ENCODE measurements at places on chromosomes 5 and 9.
A peak's percentile ranks its signal among the peaks of the same experiment; 100 is the strongest.

DNA sequence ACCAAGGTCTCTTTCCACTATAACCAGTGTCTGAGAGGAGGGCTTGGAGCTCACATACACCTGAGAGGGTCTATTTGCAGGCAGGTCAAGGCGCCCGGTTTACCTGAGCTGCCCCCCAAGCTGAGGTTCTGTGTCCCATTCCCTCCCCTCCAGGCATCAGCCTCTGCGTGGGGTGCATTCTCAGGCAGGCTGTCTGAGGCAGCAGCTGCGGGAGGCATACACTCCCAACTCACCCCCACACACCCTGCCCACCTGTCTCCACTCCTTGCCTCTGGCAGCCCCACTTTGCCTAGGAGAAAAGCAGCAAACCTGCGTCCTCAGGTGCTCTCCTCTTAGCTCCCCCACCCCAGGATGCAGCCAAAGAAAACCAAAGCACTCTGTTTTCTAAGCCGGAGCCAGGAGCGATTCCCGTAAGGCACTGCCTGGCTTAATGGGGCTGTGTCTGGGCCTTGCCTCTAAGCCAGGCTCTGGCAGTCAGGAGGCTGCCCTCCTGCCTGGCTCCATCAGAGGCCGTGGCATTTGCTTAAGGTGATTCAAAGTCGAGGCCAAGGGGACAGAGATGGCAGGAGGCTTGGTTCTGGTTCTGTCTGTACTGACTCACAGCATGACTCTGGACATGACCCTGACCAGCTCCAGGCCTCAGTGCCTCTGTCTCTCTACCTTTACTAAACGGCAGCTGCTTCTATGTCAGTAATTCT, 139.2 kb upstream of the TRIM32 start:
- no peak for DNase-seq

GRCh38 chr5:91830361-91830953, 447.3 kb upstream of the ARRDC3 start:
- DNase-seq, result no peak

DNA sequence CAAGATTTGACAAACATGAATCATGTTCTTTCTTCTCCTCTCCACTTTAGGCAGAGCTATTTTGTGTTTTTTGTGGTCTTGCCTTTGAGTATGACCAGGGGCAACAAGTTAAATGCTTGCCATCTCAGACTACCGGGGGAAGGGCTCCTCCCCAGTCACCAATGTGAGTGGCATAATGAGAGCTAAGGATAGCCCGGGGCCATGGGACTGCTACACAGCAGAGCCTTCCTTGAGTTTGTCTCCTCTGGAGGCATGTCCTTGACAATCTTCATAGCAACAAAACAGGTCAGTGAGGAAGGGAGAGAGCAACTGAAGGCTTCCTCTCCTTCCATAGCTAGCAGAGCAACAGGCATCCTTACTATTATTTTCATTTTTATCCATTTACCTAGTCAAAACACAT, 299.3 kb downstream of the ENC1 start:
- no peak for DNase-seq

DNA sequence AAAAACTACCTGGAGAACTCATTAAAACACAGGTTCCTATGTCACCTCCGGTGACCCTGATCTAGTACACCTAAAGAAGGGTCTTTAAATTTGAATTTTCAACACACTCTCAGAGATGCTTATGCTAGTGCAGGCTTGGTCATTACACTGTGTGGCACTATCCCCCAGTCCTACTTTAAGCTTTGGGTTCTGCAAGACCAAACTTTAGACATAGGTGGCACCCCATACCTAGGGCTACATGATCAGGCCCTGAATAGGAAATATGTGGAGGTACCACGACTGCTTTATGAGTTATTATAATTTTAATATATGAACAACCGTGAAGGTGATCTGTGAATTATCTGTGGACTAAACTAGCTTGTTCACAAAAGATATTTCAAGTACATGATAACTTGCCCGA, 201.3 kb upstream of the OR13F1 start:
- no peak for DNase-seq

DNA sequence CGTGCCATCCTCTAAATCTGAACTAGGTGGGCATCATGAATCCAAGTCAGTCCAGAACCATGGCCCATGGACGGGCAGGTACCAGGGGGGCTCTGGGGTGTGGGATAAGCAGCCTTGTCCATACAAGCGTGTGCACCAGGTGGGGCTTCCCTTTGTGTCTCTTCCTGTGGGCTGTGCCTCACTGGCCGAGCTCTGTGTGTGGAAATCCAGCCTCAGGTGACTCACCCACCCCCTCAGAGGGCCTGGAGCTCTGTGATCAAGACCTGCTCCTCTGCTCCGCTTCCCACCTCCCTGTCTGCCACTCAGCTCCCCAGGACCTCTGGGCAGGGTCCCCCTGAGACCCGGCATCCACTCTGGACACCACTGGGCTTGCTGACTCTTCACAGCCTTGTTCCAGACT, 33.0 kb downstream of the GADD45G start:
- DNase-seq, result no peak

GRCh38 chr5:72294473-72294872, 25.6 kb downstream of the MRPS27 start:
- DNase-seq, result no peak

GRCh38 chr5:41277476-41278245, 64.3 kb upstream of the C6 start:
- DNase-seq, result no peak

DNA sequence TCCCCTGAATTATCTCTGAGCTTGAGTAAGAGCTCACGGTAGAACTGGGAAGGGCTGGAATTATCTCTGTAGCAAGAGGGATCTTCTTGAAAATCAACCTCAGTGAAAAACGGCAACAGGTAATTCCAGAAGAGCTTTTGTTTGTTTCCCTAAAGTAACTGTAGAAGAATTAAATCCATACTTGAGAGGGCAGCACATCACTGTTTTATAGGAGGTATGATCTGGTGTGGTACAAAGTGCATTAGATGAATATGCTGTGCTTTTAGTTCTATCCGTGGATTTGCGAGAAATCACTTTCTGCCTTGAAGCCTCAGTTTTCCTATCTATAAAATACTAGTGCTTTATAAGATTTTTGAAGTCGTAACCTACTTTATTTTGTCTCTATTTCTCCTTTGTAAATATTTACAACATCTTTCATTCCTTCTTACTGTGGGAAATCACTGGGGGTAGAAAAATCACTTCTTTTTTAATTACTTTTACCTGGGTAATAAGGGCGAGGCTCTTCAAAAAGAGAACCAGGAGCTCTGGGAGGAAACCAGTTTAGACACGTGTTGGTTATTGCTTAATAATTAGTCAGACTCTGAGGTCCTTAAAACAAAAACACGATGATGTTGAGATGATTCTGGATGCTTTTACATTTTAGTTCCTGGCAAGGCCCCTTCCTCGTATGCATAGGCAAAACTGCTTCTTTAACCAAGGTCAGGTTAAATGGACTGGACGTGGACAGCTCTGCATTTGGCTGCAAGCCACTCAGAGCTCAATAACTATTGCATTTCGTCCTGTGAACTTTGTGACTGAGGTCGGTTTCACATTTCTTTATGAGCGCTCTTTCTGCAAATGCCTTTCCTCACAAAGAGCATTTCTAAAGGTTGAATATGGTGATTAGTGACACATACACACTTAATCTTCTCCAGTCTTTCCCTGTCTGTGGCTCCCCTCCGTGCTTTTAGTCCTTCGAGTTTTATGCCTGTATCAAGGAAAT, 376.1 kb downstream of the BRINP1 start:
- no peak for DNase-seq

- no peak for DNase-seq
These were observed 106.8 kb upstream of the PTGER4 start for GRCh38 chr5:40572937-40573336.

DNA sequence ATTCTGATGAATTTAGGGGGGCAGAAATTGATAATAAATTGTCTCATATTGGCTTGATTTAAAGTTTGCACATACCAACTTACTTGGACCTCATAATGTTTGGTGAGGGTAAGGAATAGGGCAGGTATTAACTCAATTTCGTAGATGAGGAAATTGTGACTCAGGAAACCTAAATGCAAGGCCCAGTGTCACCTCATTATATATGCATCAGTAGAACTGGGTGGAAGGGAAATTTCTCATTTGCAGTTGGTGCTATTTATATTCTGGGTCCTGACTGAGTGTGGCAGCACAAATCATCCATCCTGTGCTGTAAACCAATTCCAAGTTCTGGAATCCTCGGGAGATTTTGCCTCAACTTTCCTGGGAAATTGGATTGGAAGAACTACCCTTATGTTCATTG, 103.0 kb downstream of the SPATA31D1 start:
- peak; percentile 9 for DNase-seq

GRCh38 chr5:93428868-93429267, 152.2 kb downstream of the NR2F1-AS1 start:
- DNase-seq, result no peak

GRCh38 chr9:68536876-68537615, 3.6 kb downstream of the TMEM252 start:
- DNase-seq, result no peak

DNA sequence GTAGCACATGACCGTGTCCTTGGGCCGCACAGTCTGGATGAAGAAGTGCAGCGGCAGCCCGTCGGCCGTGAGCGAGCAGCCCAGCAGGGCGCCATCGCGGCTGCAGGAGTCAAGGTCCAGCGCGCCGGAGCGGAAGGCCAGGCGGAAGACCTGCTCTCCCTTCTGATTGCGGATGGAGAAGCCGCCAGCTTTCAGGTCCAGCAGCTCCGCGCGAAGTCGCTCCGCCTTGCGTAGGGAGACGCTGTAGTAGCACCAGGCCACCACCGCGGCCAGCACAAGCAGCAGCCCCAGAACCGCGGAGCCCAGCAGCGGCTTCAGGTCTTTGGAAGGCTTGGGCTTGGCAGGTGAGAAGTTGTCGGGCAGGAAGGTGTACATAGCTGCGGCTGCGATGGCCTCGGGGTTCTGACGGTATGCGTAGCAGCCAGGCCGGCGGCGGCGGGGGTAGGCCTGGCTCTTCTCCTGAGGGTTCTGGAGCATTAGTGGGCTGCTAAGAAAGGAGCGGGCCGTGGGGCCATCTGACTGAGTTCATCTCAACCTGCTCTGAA, 4.2 kb downstream of the MYORG start:
- DNase-seq, result no peak

DNA sequence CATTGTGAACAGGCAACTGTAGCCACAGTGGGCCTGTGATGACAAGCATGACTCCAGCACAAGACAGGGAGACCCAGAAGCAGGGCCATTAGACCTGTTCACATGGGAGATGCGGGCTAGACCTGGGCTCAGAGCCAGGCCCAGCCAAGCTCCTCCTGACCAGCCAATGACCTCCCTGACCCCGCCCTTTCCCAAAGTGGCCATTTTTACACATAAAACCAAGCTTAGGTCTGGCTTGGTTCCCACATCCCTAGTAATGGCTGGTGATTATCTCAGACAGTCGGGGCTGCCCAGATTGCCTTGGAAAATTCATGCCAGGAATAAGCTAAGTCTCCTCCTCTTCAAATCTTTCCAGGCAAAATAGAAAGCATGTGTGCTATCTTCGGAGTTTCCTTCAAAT, 94.1 kb downstream of the FRMD3 start:
- DNase-seq, result no peak

- no peak for DNase-seq
These were observed 1060.4 kb downstream of the CDH12 start for GRCh38 chr5:21792748-21793147.

DNA sequence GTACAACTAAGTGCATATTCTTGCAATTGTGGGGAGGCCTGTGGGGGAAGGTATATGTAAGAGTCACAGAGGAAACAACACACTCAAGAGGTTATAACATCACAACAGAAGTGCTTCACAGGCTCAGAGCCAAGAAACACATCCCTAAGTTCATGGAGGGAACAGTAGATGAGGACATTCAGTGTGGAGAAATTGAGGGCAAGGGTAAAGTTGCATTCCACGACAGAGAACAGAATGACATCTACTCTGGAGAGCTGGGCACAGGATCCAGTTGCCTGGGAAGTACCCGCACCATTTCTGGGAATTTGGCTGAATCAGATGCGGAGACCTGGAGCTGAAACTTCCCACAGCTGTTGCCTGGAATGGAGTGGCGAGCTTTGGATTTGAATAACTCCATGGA, 197.2 kb downstream of the NXNL2 start:
- no peak for DNase-seq

DNA sequence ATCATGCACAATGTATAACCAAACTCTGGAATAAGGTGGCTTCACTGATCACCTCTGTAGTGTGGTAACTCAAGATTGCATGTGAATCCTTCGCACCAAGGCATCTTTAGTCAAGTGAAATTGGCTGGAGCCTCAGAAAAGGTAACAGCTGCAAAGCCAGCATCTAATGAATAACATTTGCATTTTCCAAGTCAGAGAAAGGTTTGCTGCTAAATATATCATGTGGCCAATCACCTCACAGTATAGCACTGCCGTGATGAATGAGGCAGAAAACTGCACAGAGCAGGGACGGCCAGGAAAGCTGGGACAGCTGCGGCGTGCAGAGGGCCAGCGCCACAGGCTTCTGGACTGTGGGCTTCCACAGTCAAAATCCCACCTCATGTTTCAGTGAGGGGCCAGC, 18.5 kb downstream of the MRPS27 start:
- DNase-seq, result no peak

- DNase-seq, result no peak
These were observed 143.3 kb downstream of the GAS1 start for GRCh38 chr9:86804011-86804410.

- no peak for DNase-seq
These were observed 262.1 kb downstream of the GABRB2 start for GRCh38 chr5:161284445-161284844.

- no peak for DNase-seq
These were observed 173.0 kb downstream of the MRPS30 start for GRCh38 chr5:44981708-44982107.

- no peak for DNase-seq
These were observed 153.5 kb upstream of the STK32A start for GRCh38 chr5:147081311-147081764.

GRCh38 chr5:10913841-10914240, 152.8 kb upstream of the DAP start:
- no peak for DNase-seq

- no peak for DNase-seq
These were observed 186.0 kb downstream of the ADAMTSL1 start for GRCh38 chr9:18660001-18660400.

DNA sequence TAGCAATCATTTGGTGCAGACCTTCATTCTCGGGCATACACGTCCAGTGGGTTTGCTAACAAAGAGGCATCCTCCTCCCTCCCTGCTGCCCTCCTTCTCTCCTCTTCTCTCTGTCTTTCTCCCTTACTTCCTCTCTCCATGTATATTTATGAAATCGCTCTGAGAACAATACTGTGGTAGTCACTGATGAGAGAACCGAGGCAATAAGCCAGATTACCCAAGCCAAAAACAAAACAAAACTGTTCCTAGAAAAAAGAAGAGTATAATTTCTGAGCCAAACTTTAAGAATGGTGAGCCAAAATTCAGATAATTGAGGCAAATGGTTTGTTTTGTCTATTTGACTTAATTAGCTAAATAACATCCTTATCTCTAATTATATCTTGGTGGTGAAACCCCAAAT, 15.8 kb upstream of the HMHB1 start:
- DNase-seq, result no peak

Data from memory B cell (primary cell).